ENCODE measurements at places on chromosomes 3 and 15.

GRCh38 chr3:3707858-3708768 lies 91.1 kb upstream of the LRRN1 start:
- no peak for DNase-seq

DNA sequence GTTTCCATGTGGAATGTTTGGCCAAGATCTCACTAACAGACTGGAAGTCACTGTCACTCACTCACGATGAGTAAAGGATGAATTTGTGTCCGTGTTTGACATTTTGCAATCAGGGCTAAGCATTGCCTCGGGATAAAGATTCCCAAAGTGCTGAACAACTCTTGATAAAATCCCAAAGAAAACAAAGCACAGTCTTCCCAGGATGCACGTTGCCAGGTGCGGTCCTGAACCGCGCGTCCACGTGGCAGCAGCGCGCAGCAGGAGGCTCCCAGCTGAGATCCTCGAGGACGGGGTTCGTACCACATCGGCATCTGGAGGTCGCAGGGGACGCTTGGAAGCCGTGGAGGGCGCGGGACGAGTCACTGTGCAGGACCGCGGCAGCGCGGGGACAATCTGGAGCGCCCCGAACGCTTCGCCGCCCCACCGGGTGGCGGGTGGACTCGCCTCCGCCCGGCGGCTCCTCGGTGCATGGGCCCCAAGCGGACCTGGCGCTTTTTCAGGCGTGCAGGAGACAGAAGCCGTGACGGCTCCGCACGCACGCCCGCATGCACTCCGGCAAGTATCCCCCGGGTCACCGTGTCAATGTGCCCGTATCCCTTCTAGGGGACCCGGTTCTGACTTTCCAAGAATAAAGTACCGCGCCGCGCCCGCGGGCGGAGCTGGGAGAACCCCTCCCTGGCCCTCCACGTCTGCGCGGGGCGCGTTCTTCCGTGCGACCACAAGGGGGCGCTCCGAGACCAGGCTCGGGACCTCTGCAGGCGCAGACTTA lies 17.7 kb downstream of the CPN2 start:
- DNase-seq, result peak; percentile 90

DNA sequence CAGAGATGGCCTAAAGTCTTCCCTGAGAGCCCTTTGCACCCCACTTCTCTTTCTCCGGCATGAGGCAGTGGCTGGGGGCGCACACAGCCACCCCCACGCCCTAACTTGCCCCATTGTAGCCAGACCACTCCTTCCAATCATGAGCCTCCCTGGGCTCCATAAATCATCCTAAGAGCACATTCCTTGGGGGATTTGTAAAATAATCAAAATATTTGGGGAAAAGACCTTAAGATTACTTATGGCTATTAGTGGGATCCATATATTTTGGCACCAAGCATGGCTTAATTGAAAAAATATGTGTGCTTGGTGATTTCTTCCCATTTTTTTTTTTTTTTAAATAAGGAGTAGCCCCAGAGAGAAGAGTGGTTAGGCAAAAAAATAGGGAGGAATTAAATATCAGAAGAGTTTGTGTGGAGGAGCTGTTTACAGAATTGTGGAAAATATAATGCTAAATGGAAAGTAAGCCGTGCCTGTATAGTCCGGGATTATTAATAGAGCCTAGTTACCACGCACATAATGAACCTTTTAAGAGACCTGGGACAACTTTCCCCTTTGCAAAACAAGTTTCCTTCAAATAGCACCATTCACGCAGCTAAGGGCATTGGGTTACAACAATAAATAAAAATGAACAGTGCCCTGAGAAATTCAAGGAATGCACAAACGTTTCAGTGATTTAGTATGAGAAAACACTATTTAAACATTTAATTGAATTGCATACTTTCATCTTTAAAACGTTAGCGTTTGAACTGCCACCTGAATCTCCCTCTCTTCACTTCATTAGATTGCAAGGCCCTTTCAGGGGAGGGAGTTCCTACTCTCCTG lies 46.1 kb downstream of the SMAD6 start:
- DNase-seq, result peak; percentile 60

GRCh38 chr3:60282866-60283265 lies 968.4 kb downstream of the FHIT start:
- DNase-seq, result no peak

DNA sequence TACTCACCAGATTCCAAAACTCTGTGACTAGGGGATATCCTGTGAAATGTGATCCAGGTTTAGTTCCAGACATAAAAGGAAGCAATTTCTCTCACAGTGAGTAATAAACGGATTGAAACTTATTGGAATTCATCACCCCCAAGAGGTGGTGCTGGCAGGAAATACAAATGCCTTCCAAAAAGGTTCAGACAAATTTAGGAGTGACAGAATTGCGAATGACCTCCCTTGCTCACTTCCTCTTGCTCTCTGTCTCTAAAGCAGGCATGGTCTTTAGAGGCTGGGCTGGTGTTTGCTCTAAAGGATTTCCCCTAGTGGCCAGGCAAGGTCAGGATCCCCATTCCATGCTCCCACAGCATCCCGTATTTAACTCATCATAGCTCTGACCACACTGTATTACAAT lies 449.4 kb upstream of the PPP2R3A start:
- peak; percentile 31 for DNase-seq

DNA sequence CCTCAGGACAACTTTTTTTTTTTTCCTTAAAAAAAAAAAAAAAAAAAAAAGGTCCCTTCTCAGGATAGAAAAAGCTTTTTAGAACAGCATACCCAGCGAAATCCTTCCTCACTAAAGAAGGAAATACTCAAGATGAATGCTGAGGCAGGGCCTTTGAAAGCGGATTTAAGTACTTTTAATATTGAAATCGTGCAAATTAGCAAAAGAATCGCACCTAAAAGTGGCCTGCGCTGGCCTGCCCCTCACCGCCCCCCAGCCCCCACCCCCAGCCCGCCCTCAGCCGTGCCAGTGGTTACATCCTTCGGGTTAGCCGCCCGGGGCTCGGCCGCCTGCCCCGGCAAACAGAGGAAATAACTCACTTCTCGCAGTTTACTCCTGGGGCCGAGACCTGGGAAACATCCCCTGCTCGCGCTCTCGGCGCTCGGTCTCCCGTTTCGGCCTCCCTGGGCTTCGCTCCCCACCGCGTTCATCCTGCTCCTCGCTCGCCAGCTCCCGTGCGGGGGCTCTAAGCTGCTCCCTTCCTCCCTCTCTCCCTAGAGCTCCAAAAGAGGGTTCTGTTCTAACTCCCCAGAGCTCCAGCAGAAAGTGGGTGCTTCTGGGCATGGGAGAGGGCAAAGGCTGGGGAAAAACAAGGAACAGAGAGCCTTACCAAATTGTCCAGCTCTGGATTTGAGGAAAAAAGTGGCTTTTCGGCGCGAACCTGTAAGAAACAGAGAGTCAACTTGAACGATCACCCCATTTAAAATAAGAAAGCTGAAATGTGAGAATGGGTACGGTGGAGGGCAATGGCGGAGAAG lies 5.2 kb downstream of the MEIS2 start:
- no peak for DNase-seq

DNA sequence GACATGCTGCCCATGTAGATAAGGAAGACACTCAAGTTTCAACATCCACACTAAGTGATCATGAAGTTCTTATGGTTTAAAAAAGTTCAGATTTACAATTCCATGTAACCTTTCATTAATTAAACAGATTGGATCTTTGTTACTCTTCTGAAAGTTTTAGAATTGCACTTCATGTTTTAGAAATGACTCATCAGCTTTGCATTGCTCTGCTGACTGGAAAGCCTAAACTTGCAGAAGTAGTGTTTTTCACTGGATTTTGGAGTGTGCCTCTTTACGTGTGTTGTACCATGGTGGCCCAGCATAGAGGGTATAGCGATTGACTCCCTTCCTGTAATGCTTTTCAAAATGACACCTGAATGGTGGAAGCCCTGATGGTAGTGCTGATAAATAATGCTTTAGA lies 157.9 kb downstream of the BBX start:
- no peak for DNase-seq

- DNase-seq, result peak; percentile 11
Observed at GRCh38 chr3:17967111-17967510, 224.7 kb upstream of the TBC1D5 start.

- DNase-seq, result no peak
Observed at GRCh38 chr3:120767106-120767505, 24.6 kb downstream of the GTF2E1 start.

DNA sequence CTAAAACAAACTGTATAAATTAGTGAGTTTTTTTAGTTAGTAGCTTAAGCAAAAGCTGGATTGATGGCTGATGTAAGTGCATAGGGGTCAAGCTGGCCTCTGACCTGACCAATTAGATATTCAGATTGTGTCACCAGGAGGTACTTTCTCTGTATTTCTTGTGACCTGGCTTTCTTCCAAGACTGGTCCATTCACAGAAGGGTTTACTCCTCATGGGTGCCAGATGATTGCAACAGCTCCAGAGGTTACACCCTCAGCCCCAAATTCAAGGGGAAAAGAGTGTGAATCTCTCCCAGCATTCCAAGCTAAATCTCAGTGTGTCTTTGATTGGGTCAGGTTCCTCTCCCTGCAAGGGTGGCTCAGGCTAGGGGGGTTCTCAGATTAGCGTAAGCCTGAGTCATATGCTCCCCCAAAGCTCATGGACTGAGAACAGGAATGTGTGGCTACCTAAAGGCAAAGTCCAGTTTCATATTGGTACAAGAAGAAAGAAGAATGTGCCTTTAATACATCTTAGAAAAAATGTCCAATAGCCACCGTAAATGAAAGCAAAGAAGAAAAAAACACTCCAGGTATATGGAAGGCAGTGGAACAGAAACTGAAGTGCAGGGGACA lies 16.5 kb downstream of the PML start:
- peak; percentile 49 for DNase-seq

DNA sequence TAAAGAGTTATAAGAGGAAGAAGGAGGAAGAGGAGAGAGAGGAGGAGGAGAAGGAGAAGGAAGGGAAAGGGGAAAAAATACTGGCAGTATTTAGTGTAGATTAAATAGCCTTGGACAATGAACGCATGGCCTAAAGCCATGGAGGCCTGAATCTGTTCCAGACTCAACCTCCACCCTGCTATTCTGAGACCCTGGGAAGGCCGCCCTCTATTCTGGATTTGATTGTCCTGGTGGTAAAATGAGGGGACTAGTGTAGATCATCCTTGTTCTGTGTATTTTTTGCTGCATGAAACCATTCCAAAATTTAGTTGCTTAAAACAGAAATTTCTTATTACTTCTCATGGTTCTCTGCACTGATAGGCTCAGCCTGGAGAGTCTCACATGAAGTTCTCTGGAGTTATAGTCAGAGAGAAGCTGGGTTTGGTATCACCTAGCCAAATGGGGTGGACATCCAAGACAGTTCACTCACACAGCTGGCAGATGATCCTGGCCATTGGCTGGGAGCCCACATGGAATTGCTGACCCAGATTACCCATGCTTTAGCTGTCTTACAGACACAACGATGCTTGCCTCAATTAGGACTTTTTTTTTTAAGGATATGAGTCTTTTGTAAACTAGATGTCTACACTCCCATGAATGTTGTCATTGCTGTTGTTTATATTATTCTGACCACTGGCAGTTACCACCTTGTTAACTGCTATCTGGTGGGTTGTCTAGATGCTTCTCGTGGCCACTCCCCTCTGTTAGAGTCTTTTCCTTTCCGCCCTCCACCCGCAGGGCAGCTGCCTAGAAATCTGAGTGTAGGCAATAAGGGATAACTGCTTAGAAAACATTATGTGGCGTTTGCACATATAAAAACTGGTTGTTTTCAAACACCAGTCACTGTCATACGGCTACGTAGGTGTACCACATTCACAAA lies 149.9 kb downstream of the SST start:
- peak; percentile 54 for DNase-seq

DNA sequence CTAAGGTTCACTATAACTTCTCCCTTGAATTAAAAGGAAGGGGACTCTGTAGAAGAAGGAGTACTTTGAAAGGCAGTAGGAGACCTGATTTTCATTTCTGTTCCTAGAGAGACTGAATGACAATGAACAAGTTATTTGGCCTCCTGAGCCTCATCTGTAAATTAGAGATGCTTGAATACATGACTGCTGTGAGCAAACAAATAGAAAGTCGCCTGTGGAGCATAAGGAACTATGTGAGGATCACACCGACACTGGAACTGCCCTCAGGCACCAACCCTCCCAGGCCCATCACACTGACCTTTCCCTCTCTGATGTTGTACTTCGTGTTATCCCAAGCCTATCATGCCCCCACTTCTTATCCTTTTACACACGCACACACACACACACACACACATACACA lies 48.6 kb downstream of the IMPG2 start:
- DNase-seq, result no peak

DNA sequence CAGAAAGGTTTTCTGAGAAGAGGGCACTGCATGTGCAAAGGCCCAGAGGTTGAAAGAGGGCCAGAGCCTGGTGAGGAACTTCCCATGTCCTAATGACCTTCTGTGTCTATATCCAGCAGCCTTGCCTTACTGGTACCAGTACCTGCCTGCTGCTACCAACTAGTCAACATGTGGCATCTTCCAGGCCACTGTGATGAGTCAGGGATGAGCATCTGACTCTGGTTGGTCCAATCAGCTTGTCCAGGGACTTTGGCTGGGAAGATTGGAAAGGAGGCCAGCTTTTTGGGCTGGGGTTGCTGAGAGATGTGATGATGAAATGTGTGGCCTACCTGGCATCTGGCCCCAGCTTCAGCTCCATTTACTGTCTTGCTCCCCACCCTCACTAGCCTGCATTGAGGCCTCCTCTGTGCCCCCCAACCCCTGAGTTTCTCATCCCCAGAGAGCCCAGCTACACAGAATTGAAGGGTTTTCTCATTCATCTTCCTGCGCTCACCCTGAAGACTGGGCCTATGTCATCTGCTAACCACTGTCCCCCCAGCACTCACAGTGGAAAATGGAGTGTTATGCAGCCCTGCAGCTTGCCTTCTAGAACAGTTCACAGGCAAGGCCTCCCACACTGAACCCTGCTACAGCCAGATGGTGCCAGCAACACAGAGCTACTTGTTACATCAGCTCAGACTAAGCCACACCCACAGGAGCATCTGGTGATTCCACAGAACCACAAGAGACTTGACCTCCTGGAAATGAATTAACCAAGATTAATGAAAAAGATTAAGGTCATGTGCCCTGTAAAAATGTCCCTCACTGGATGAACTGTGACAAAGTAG lies 1.3 kb upstream of the TWF2 start:
- peak; percentile 88 for DNase-seq

DNA sequence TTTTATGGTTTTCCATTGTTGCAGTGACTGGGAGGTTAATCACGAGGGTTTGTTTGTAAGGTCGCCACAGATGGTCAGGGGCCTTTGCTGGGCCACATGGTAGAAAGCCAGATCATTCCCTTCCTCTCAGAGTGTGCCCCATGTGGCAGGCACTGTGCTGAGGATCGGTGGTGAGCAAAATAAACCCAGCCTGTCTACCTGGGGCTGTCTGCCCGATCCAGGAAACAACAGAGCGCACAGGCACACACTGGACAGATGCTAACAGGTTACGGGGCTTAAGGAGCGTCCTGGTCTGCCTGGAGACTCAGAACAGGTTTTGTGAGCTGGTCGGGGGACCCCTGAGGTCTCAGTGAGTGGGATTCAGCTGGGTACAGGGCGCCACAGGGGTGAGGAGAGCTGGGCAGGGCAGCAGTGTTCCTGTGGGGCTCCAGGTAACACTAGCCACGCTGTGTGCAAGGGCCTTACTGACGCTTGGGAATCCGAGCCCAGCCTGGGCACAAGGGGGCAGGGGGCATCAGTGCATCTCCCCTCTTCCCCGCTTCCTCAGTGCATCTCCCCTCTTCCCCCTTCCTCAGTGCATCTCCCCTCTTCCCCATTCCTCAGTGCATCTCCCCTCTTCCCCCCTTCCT lies 136.4 kb downstream of the DNAJB8 start:
- no peak for DNase-seq

Data from AG20443 (cell line).